ENCODE measurements at places on chromosomes 11 and 22. TPM values are rescaled to one million over a fixed set of nuclear protein-coding genes. Genes with fewer than 3 reads are reported as not detected.

DNA sequence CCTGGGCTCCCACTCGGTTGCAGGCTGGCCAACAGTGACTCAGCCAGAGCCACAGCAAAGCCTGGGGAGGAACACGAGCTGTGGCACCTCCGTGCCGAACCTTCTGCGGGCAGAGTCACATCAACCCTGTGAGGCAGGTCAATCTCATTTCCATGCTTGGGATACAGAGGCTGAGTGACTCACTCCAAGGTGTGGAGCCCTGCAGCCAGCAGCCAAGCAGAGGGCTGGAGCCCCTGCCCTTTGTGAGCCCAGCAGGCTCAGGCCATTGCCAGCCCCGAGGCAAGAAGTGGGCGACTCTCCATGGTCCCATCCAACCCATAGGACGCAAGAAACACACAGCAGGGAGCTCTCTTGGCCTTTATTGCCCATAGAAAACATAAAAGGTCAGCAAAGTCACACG is 21.4 kb downstream of the CSNK1E start:
- H3K4me3 ChIP-seq, result no peak overlapping the region
- H3K27me3 ChIP-seq, result no peaks in the 10 kb centered on the region
- DNase-seq, result no peak
- H3K36me3 ChIP-seq, result peaks cover 7% of the 10 kb centered on the region
- H3K27ac ChIP-seq, result no peak overlapping the region
- H3K4me1 ChIP-seq, result no peaks in the 10 kb centered on the region

DNA sequence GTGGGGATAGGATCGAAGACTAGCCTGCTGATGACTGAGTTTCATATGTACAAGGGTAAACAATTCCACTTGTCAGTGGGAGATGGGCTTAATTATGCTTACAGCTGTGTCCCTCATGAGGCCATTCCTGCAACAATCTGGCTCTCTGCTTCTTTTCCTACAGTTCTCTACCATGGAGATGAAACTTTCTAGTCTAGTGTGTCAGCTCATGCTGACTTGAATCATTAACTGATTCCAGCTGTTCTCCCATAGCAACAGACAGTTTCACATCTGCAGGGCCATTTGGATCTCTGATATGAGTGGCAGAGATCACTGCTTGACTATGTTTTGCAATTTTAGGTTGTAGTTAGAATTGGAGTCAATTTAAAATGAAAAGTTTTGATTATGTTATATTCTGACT is 1251.7 kb upstream of the RAG2 start:
- no peak overlapping the region for H3K4me3 ChIP-seq
- H3K4me1 ChIP-seq, result no peaks in the 10 kb centered on the region
- DNase-seq, result no peak
- H3K27me3 ChIP-seq, result no peaks in the 10 kb centered on the region
- H3K27ac ChIP-seq, result no peak overlapping the region

DNA sequence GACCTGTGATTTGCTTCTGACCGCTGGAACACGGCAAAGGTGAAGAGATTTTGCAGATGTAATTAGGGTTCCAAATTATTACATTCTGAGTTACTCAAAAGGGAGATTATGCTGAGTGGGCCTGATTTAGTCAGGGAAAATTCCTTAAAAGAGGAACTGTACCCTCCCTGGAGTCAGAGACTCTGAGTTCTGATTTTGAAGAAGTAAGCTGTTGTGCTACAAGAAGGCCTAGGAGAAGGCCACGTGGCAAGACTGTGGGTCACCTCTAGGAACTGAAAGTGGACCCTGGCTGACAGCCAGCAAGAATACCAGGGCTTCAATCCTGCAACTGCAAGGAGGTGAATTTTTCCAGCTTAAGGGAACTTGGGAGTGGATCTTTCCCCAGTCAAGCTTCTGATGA is 45.3 kb downstream of the CHRDL2 start:
- H3K36me3 ChIP-seq, result no peaks in the 10 kb centered on the region
- no peaks in the 10 kb centered on the region for H3K27me3 ChIP-seq
- DNase-seq, result no peak
- H3K4me1 ChIP-seq, result peaks cover 17% of the 10 kb centered on the region
- no peak overlapping the region for H3K27ac ChIP-seq
- no peak overlapping the region for H3K4me3 ChIP-seq

- no peaks in the 10 kb centered on the region for H3K27me3 ChIP-seq
- no peaks in the 10 kb centered on the region for H3K36me3 ChIP-seq
- no peak for DNase-seq
- H3K27ac ChIP-seq, result no peak overlapping the region
- no peak overlapping the region for H3K4me3 ChIP-seq
These were observed 34.6 kb downstream of the CLDN25 start for GRCh38 chr11:113814181-113814580.

The GNAZ gene
- total RNA-seq, result 11.3 TPM
